ENCODE measurements at places on chromosomes 7 and 10.

- no peak for DNase-seq
These were observed 147.8 kb downstream of the ADAM12 start for GRCh38 chr10:126240483-126240882.

GRCh38 chr7:64639267-64640001, 26.5 kb upstream of the ZNF107 start:
- no peak for DNase-seq

- DNase-seq = no peak
These were observed 556.8 kb upstream of the GALNT17 start for GRCh38 chr7:70574970-70575799.

DNA sequence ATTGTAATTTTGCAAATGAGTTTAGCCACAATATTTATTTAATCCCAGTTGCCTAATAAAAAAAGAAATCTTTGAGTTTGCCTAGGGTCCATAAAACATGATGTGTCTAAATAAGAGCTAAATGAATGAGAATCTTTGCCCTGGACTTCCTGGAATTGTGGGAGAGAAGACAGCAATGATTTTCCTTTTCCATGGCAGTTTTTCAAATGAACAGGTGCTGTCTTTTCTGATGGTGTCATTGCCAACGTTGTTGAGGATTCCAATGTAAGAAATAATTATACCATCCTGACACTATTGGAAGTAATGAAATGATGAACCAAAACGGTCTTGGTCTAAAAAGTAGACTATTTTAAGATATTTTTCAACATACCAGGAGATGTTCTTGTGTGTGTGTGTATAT, 984.7 kb upstream of the CELF2 start:
- DNase-seq = no peak

GRCh38 chr10:24851629-24852028, 100.8 kb downstream of the PRTFDC1 start:
- DNase-seq = peak; percentile 30

GRCh38 chr10:125605167-125605566, 77.8 kb downstream of the TEX36 start:
- DNase-seq = no peak

GRCh38 chr7:142301299-142301698, 43.4 kb upstream of the PRSS58 start:
- no peak for DNase-seq

DNA sequence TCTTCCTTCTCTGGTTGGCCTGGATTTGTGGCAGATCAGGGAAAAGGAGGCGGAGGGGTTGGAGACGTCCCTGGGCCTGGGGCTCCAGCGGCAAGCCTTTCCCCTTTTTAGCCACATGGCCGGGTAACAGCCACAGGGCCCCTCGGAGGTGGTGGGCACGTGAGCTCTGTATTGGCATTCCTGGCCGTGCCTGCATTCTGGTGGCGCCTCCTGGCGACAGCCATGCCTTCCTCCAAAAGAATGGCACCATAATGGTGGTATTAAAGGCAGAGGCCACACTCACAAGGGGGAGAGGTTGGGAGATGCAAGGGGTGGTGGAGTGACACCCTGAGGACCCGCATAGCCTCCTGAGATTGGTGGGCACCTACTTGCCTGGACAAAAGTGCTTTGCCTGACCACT, 3.0 kb upstream of the AQP1 start:
- DNase-seq = no peak

DNA sequence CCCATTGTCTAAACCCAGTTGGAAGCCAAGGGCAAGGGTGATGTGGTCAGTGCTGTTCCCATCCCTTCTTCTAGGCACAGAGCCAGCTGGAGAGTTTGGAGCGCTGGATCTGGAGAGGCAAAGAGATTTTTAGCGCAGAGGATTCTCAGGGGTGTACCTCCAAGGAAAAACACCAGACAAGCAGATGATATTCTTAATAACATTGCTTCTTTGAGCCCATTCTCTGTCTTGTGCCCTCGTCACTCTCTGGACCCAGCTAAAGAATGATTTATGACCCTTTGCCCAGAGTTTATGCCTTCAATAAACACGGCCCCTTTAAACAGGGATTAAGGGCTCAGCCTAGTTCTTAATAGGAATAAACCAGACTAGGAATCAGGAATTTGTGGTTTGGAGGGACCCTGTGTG, 4.7 kb upstream of the HIP1 start:
- no peak for DNase-seq

- DNase-seq = no peak
These were observed 19.1 kb downstream of the ABLIM1 start for GRCh38 chr10:114638821-114639625.

DNA sequence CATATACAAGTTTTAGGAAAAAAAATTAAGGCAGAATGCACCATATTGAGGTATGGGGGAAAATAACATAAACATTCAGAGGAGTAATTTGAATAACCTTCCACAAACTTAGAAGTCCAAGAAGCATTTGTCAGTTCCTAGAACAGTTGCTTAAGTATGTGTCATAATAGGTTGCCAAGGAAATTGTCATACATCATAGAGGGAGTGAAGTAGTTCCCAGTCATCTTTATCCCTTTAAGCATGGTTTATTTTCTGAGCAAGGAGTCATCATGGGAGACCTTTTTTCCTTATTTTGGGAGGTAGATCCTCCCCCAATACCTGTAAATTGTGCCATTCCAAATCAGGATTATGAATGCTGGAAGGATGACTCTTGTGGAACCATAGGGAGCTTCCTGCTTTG, at the start of gene SSMEM1:
SSMEM1 (plus strand) TSS at position 219 of the 400 bp plus-strand sequence; CDS start at position 270, 51 bp downstream.
- DNase-seq = no peak

DNA sequence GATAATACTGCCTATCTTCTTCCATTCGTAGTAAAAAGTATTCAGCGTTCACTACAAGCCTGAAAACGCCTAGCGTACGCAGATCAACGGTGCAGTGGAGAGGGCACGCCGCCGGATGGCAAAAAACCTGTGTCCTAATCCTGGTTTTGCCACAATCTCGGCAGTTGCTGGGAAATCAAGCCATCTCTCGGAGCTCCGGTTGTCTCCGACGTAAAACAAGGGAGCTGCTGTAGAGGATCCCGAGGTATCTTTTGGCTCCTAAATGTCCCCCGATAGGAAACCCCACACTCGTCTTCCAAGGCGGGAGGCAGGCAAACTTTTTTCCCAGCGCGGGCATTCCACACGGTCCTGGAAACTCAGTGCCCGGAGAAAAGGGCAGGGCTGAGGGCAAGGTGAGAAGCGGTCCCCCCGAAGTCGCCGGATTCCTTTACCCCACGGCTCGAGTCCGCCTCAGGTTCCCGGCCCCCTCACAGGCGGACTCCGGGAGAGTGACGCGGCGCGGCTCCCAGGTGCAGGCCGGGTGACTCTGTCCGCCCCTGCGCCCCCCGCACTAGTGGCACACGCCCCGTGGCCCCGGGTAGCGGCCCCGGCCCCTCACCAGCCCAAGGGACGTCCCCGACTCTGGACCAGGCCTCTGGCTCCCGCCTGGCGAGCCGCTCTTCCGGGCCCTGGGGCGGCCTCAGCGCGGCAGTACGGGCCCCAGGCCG, 649 bp downstream of the IDE start:
- no peak for DNase-seq

GRCh38 chr7:151439855-151440798, at the start of gene CRYGN:
TSS of gene CRYGN (minus strand) at chr7:151440141. CDS start at chr7:151439917, 224 bp downstream.
- DNase-seq = no peak

DNA sequence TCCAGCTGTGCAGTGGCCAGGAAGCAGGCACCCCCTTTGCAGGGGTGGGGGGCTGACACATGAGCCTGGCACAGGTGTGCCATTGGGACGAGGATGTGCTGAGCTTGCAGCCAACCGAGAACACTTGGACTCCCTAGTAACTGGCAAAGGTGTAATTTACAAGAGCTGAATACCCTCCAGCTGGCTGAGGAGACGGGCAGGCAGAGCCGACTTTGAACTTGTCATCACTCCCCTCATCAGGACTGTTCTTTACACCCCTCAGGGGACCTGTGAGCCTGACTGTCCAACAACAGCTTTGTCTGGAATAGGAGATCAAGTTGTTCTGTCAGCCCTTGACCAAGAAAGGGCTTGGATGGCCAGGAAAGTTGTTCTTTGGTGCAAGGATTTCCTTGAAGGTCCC, 61.2 kb downstream of the CDH23 start:
- no peak for DNase-seq

GRCh38 chr10:12500381-12501303, 151.3 kb downstream of the CAMK1D start:
- no peak for DNase-seq

- no peak for DNase-seq
These were observed 15.9 kb downstream of the TDRD1 start for GRCh38 chr10:114195079-114195478.

DNA sequence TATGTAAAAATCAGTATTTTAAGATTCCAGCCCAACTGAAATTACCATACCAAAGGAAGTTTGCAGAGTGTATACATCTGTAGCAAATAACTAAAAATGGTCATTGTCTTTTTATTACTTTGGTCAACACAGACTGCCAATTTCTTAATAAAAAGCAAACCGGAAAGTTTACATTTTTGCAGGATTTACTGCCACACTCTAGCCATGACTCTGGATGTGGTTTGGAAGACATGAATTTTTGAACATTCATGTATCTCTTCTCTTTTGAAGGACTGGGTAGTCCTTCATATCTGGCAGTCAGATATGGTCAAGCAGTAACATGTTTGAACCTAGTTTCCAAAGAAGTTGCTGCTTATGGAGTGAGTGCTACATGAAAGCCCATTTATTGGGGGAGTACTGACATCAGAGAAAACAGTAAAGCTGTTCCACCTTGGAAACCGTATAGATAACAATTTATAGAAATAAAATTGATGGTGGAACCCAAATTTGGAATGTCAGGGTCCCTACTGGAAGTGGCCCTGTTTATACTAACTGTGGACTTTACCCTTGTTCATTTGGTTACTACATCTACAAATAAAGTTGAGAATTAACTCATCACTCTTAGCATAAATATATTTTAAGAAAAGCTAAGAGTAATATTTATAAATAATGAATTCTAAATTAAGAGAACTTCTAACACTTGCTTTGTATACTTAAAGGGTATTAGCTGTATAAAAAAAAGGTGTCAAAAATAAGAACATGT, 84.6 kb downstream of the ZMYND11 start:
- no peak for DNase-seq

DNA sequence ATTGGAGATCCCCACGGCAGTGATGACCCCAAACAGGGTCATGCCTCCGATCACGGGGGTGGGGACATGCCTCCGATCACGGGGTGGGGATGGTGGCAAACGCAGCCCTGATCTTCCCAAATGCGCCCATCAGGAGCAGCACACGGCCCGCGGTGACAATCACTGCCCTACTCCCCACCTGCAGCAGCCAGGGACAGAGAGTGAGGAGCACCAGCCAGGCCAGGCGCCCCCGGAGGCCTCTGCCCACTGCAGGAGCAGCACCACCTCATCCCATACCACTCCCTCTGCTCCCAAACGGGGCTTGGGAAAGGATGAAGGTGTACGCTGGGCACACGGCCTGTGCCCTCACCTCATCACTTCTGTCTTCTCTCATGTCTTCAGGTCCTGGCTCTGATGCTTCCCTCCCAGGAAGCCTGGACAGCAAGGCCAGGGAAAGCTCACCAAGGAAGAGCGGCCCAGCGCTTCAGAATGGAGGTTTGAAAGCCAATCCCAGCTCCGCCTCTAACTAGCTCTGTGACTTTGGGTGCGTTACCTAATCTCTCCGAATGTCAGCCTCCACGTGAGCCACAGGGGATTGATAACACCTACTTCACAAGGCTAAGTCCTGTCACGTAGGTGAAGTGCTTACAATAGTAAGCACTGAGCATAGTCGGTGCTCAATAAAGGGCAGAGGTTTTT, 37.1 kb downstream of the STRA8 start:
- no peak for DNase-seq
